Activated naive CD4-positive, alpha-beta T cell (primary cell): ENCODE measurements at places on chromosomes 3 and 15.

DNA sequence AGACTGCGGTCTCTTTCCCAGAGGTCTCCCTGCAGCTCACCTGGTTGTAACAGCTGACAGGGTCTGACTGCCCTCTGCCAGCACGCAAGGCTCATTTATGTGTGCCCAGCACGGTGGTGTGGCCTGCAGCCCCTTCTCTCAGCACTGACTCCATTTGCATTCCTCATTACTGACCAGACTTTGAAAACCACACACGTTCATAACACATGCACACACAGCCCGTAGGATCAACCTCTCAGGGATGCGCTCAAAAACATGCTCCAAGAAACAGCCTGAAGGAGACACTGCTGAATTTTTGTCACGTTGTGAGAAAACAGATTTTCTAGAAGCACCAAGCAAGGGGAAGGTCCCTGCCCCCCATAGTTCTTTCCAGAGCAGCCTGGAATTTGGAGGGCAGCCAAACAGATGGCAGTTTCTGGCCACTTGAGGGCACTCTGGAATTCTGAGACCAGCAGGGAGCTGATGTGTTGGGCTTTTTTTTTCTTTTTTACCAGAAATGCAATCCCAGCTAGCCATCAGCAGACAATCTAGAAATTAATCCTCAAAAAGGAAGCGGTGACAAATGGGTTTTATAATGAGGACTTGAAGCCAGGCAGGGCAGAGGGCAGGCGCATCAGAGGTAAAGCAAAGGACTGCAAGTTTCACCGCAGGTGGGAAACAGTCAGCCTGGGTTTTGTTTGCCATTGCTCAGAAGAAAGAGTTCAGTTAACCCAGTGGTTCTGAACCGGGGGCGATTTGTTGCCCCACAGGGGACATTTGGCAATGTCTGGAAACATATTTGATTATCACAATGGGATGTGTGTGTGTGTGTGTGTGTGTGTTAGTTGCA, 170.5 kb upstream of the PROK2 start:
- DNase-seq, result no peak

DNA sequence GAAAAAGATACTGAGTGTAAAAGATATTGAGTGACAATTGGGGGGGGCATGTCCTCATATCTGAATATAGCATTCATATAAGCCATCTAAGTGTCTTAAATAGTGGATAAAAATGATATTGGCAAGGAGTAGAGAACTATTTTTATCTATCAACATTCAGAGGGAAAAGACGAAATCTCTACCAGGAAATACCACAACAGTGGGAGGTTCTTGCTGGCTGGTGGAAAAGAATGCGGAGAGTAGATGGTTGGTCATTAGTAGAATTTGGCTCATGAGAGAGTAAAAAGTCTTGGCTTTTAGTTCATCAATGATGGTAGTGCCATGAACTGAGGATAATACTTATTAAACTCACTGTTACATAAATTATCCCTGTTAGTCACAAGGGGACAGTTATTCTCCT, 4.8 kb upstream of the TCF12 start:
- DNase-seq, result no peak

GRCh38 chr3:79424811-79425210, 343.0 kb downstream of the ROBO1 start:
- DNase-seq, result no peak

DNA sequence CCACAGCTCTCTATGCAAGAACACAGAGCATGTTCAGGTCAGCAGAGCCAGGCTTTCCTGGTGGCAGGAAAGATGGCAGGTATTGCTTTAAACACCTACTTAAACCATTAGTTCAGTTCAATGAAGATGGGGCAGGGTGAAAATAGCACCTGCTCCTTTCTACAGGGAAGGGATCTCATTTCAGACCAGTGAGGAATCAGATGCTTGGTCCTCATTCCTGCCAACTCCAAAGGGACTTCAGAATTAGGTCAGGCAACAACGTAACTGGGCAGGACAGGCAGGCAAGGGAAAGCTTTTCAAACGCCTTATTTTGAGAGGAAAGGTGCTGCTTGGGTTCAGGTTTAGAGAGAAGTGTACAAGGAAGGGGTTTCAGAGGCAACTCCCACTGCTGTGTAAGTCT, 12.6 kb upstream of the RPS17 start:
- no peak for DNase-seq

DNA sequence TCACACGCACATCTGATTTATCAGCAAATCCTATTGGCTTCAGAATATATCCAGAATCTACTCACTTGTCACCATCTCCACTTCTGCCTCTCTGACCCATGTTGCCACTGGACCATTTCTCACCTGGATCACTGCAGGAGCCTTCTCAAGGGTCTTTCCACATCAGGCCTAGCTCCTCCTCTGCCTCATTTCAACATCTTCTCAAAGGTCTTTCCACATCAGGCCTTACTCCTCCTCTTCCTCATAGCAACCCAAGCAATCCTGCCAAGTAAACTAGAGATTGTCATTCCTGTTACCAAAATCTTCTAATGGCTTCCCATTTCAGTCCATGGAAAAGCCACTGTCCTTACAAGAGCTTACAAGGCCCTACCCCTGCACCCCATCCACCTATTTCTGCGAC, 18.0 kb upstream of the DUT start:
- DNase-seq, result no peak

DNA sequence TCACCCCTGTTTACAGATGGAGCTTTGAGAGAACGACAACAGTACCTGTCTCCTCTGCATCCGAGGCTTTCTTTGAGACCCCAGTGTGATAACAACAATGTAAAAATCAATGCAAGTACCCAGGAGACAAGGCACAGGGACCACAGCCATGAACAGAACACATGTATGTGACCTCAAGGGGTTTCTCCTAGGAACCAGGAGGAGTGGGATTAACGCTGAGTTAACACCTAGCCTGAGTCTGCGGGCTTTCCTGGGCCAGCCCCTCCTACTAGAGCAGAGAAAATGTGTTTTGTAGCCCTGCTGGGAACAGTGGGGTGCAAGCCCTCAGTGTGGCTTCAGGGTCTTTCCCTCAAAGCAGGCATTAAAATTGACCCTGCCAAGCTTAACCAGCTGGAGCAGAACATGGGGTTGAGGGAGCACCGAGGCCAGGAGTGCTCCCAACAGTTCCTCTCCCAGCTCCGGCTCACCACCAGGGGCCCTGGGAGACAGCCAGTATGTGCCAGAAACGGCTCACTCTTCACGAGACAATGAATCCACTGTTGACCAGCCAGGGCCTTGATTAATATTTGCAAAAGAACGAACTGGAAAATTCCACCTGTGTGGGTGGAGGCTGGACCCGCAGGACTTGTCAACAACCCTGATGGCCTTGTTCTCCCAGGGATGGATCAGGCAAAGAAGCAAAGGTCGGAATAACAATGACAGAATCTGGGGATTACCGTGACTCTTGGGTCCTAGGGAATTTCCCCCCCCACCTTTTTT, 3.6 kb downstream of the CHDH start:
- no peak for DNase-seq

- no peak for DNase-seq
Measured at GRCh38 chr15:101017093-101017754, 98.1 kb downstream of the LRRK1 start.
